ENCODE measurements at places on chromosomes 13 and 19. TPM values are rescaled to one million over a fixed set of nuclear protein-coding genes. Genes with fewer than 3 reads are reported as not detected.

The PCDH17 gene
- total RNA-seq = 2.7 TPM

GRCh38 chr19:2062389-2062729 is 11.3 kb upstream of the MKNK2 start:
- no peak for DNase-seq

The TJP3 gene
- not detected for total RNA-seq

DNA sequence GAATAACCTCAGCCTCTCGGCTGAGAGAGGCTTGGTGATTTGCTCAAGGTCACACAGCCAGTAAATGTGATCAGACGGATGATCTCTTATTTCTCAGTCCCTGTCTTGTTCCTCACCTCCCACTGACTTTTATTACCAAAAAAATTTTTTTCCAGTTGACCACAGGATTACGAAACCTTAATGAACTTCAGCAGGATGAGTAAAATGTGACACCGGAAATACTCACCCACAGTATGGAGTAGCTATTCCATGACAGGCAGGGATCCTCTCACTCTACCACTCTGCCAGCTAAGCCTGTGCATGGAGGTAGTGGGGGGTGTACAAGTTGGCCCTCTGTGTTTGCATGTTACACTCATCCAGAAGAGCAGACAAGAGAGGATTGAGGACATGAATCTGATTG is 916.4 kb downstream of the UQCRFS1 start:
- no peak for DNase-seq

The ONECUT3 gene
- total RNA-seq = not detected

- DNase-seq = peak; percentile 3
These were observed 66.7 kb downstream of the CEBPG start for GRCh38 chr19:33440241-33440640.

DNA sequence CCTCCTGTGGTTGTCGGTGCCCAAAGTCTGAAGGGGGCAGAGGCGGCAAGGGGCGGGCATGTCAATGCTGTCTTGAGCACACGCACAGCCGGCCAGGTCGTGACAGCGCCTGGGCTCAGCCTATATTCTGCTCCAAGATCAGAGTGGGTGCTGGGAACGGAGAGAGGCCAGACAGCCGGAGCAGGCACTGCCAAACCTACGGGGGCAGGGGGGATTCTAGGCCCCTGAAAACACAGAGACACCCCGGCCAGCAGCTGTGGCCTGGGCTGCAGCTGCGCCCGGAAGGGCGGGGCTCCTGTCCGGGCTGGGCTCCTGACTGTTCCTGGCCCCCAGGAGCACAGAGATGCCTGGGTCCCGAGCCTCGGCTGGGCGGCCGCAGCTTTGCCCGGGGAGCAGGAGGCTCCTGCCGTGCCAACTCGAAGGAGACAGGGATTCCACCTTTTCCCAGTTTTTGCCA is 2662.9 kb upstream of the PCDH20 start:
- no peak for DNase-seq

The PCDH9 gene
- 17.9 TPM for total RNA-seq

DNA sequence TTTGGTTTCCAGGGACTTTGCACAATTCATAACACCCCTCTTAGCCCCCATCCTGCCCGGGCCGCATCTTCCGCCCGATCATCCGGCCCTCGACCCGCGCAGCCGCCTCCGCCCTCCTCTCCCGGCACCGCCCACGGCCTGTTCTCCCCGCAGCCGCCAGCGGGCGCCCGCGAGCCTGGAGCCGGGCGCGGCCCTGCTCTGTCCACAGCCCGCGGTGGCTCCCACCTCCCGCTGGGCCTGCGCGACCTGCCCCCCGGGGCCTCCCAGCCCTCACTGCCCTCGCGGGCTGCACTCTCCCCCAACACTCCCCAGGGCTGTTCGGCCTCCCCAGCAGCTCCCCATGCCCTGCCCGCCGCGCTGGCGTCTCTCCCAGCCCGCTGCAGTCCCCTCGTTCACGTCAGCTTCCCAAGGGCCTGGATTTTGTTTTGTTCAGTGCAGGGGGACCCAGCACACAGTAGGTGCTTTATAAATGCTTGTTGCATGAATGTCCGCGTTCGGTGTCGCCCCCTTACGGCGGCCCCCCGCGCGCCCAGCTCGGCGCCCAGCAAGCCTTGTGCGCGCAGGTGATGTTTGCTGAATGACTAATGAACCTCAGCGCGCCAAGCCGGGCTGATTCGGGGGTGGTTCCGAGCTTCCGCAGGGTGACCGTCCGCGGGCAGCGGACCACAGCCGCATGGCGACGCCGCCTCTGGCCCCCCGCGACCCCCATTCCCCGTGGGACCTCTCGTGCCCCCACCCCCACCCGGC is 4.6 kb upstream of the APC2 start:
- peak; percentile 76 for DNase-seq

GRCh38 chr13:94515911-94516310 is 36.4 kb upstream of the DCT start:
- no peak for DNase-seq

The ZNF723 gene
- not detected for total RNA-seq

GRCh38 chr19:2900296-2901252 is at the start of gene ZNF57:
Gene ZNF57, plus strand, starts transcription at chr19:2900928. Its CDS starts 118 bp downstream, at chr19:2901046.
- peak; percentile 100 for DNase-seq

DNA sequence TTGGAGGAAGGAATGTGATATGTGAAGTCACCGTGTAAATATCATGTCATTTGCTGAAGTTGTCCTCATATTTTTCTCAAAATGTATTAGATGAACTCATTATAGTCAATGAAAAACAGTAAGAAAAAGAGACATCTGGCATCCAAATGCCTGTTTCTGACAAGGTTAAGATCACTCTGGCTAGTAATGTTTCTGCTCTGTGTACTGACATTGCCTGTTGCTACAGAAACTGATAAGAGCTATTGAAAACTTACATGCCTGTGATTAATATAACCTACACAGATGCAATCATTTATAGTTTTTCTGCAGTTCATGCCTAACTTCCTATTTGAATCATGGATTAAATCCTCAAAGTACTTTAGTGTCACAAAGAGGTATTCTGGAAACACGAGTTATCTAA is 249.8 kb downstream of the NBEA start:
- DNase-seq = no peak

- no peak for DNase-seq
These were observed 2.2 kb downstream of the SPTBN4 start for GRCh38 chr19:40469011-40469410.

The ZNF177 gene
- 1.8 TPM for total RNA-seq

DNA sequence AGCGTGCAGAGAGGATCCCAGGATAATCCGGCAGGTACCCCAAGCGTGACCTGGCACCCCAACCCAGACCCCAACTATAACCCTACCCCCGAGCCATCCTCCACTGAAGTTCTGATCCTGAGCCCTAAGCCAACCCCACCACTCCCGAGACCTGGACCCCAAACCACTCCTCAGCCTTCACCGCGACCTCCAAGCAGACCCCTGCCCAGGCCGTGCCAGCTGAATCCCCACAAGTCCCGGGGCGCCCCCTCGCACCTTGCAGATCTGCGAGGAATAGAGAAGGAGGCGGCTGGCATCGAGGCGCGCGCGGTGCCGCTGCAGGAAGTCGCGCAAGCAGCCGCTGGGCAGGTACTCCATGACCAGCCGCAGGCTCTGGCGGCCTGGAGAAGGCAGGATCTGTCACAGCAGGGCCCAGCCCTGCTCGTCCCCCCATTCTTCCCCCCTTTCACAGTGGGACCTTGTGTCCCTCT is 10.1 kb upstream of the INSL3 start:
- DNase-seq = no peak

GRCh38 chr13:64925727-64926126 is 2304.4 kb downstream of the PCDH9 start:
- DNase-seq = no peak

DNA sequence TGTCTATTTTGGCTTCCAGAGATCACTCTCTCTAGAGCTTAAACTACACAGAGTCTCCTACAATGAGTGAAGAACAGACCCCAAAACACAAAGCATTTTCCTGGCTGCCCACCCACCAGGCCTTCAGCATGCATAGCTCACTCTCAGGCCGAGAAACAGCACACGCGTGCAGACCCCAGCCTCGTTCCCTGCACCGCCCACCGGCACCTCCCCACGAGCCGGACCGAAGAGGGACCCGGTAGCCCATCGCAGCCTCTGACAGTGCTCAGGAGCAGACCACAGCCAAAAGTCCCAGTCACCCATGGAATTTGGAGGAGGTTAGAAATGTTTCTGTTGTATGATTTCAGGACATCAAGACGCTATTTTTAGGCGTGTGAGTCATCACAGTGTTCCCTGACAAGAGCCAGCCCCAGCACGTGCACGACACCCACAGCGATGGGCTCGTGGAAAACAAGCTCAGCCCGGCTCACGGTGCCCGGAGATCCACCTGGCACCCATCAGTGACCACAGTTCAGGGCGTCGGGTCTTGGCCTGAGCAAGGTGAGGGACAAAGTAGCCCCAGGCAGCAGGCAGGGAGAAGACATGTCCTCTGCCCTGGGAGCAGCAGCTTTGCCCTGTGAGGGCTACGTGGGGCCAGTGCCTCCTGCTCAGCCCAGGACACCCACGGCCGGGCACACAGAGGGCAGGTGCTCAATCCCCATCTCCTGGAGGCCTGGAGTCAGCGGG is 50.1 kb upstream of the SPACA7 start:
- DNase-seq = no peak

The GJA3 gene
- 8.0 TPM for total RNA-seq

- DNase-seq = no peak
These were observed 463.9 kb upstream of the MIR17HG start for GRCh38 chr13:90883592-90883991.

DNA sequence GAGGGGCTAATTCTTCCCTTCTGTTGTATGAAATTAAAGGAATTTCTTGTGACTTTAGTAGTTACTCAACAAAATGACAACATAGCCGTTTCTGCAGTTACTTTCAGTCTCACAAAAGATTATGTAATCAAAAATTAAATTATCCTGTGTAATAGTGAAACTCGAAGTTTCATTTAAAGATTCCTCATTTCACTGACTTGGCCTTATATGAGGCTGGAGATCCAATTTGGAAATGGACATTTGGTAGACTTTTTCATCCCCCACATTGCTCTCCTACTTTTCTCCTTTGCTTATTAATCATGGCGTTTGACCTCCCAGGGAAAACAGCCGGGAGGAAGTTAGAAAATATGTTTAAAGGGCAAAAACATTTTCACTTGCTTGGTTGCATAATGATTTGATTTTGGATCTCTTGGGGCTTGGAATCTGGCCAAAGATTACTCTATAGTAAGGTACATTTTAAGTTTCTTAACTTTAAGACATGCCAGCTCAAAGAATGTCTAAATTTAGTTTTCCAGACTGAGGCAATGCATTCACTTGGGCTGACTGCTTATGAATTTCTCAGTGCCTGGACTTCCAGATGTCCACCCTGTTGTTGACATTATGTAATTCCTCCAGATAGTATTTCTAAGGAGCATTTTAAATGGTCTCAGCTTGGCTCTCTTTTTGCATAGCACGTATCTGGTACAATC is 1364.9 kb upstream of the MIR17HG start:
- no peak for DNase-seq

DNA sequence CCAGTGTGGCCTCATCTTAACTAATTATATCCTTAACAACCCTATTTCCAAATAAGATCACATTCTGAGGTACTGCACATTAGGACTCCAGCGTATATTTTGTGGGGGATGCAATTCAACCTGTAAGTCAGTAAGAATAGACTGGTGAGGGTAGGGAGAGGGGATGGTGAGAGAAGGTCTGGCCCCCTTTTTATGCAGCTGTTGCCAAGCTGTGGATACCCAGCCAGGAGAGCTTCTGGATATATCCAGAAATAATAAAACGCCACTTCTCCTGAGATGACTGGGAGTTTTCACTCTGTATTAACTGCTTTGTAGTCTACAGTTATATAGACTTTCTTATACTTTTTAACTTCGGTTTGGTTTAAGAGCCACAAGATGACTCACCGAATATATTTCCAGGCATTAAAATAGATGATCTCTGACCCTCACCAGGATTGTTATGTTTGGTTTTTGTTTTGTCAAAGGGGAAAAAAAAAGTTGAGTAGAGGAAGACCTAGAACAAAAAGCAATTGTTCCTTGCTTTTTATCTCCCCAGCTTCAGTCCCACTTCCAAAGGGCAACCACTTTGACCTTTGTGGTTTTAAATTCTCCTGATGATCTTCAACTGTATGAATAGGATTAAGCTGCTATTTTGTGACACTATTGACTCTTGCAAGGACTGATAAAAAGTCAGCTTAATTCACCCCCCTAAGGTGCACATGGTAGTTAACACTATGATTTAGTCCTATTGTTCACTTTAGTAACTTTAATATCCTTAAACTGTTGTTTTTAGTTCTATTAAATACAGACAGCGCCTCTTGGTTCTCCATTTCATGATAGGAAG is 3.1 kb upstream of the NEK3 start:
- DNase-seq = no peak

DNA sequence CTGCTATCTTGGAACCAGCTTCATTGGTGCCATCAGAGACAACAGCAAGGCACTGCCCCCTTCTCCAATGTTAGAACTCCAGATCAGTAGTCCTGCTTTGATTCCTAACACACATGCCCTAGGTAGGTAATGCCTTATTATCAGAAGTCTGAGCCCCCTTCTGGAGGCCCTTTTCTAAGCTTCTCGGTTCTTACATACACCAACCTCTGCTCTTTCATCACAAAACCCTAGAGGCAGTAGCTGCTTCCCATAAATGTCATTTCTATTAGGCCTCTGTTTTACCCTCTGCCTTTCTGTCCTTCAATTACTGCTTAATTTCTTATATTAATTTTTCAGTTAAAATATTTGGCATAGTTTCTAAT is 65.3 kb upstream of the KLHL1 start:
- no peak for DNase-seq

The KLF16 gene
- total RNA-seq = 12.9 TPM

DNA sequence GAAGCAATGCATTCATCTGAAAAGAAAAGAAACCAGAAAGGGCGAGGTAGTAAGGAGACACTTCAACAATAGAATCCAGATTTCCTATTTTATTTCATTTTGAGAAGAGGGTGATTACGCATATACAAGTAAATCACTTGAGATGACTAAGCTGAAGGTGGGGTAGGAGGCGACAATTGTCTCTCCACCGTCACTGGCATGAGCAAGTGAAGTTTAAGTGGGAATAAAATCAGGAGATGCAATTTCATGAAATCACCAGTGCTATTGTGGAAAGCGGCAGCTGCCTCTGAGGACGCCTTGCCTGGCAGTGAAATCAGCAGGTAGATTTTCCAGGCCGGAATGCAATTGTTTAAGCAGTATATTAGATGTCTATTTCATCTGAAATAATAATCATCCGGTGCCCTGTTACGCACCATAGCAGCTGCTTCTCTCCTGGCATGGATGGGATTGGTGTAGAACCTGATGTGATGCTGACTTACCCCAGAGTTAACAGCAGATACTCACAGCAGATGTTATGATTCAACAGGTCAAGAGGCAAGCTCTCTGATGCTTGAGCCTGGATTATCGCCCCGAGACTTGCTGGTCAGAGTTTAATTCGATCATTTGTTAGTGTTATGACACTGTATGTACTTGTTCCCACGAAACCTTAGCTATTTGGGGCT is 64.3 kb downstream of the RASL11A start:
- DNase-seq = no peak

Data from left cardiac atrium (tissue), 4 donors.